ENCODE measurements at places on chromosomes 16 and 17. TPM values are rescaled to one million over a fixed set of nuclear protein-coding genes. Genes with fewer than 3 reads are reported as not detected.

DNA sequence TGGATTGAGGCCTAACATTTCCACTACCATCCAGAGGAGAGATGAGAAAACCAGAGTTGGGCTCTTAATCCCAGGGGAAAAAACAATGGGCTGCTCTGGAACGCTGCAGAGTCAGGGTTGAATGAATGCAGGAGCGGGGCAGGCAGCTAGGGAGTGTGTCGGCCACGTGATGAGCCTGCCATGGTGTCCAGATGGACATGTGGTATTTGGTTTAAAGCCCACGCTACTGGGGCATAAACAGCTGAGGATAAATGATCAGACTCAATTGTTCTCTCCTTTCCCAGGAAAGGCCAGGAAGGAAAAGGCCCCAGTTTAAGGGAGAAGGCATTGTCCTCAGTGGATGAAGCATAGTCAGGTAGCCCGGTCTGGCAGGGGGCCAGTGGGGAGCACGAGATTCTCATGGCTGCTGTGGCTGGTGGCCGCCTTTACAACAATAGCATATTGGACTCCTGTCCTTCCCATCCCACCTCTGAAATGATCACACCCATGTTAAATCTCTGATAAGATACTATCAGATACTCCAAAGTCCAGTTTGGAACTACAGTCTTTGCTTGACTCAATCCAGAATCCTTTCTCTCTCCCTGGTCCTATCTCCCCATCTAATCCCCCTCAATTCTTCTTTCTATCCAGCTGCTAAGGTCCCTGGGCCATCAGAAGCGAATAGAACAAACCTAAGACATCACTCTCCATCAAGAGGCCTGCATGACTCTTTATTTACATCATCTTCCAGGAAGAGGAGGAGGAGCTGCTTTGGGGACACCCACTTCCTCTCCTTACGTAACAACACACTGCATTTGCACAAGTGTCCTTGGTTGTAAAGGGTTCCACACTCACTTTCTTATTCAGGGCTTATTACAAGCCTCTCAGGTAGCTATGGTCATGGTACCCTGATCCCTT, 20.4 kb downstream of the CA4 start:
- DNase-seq, result no peak

GRCh38 chr16:78788276-78788675, 688.8 kb downstream of the WWOX start:
- no peak for DNase-seq

The STAT3 gene
- total RNA-seq, result 297 TPM

The FBXW10 gene
- 0.12 TPM for total RNA-seq

DNA sequence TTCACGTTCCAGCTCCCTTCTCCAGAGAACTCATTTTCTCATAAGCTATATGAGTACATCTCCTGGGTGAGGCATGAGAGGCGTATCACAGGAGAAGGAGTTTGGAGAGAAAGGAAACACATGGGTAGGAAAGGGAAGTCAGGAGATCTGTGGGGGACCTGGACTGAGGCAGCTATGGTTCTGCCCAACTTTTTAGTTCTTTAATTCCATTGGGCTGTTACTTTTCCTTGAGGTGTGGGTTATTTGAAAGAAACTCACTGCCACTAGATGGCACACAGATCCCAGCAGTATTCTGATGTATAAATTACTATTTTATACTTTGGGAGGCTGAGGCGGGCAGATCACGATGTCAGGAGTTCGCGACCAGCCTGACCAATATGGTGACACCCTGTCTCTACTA, 63.6 kb downstream of the NUP93 start:
- no peak for DNase-seq

The PIK3R5 gene
- 18.5 TPM for total RNA-seq

DNA sequence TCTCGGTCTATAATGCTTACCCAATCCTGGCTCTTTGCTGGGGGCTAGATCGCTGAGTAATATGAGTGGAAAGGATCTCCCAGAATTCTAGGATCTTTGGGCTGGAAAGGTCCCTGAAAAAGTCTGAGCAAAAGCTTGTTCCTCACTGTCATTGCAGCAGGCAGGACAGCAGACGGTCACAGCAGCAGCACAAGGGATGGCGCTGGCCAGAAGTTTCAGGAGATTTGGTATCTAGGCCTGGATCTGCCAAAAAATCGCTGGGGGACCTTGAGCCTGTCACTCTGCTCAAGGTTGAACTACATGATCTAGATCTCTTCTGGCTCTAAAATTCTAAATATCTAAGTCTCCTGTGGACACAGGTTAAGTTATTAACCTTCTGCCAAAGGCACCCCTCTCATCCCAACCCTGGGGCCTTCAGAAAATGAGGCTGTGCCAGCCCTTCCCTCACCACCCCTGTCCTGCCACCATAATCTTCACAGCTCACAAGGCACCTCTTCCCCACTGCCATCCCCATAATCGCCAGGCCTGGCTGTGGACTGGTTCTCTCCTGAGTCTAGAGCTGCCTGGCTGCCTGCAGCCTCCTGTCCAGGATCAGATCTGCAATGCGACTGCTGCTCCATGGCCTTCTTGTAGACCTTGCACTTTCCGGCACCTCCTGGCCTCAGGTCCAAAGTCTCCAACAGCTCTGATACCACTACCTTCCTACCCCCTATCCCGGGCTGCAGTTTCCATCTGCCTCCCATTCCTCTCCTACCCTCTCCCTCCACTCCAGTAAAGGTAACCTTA, 10.2 kb downstream of the MYO18A start:
- DNase-seq, result peak; percentile 61

The ABCA6 gene
- 200 TPM for total RNA-seq

The RBBP6 gene
- total RNA-seq, result 62.9 TPM

The TLCD1 gene
- total RNA-seq, result 0.90 TPM

- no peak for DNase-seq
These were observed 52.1 kb downstream of the SCNN1B start for GRCh38 chr16:23354246-23354645.

- no peak for DNase-seq
These were observed 15.7 kb upstream of the RNF43 start for GRCh38 chr17:58432806-58433573.

- no peak for DNase-seq
These were observed 215.9 kb downstream of the CPPED1 start for GRCh38 chr16:12587646-12588277.

DNA sequence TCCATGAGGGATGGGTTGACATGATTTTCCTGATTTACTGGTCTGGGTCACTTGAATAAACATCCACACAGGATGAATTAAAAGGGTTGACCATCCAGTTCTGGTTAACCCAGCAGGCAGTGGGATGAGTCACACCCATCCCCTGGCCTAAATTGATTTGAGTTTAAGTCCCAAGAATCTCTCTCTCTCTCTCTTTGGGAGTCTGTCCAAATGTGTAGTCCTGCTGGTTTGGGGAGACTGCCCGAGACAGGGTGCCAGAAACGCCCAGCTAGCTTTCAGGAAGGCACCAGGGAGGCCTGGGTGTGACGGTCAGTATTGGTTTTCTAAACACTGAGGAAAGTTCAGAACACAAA, 38.8 kb downstream of the SCPEP1 start:
- DNase-seq, result no peak

- peak; percentile 21 for DNase-seq
These were observed 460 bp downstream of the KRTAP4-3 start for GRCh38 chr17:41167561-41167960.

GRCh38 chr17:67652433-67652832, 65.3 kb upstream of the NOL11 start:
- DNase-seq, result no peak

The CD300A gene
- total RNA-seq, result 10.4 TPM

- DNase-seq, result no peak
These were observed 40.2 kb downstream of the SMG6 start for GRCh38 chr17:2263183-2264066.

The KRTAP2-1 gene
- not detected for total RNA-seq

GRCh38 chr17:7477392-7478275, 1.8 kb downstream of the ZBTB4 start:
- peak; percentile 83 for DNase-seq

The ZNF624 gene
- total RNA-seq, result 7.6 TPM

- DNase-seq, result no peak
These were observed 89.7 kb downstream of the WWOX start for GRCh38 chr16:78189121-78189520.

DNA sequence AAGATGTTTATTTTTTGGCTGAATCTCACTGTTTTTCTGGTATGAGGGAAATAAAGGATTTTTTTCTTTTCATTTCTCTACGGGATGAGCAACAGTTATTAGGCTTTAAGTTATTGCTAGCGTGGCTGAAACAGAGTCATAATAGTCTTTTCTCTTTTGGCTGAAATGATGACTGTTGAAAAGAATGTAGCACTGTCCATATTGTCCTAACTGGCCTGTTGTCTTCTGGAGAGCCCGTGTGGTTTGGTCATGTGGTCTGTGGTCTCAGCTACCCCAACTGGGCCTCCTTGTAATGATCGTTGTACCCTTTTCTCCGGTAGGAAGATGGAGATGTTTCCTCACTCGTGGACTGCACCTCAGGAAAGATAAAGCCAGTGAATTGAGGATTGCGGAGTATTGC, 36.6 kb downstream of the EPN2 start:
- no peak for DNase-seq

DNA sequence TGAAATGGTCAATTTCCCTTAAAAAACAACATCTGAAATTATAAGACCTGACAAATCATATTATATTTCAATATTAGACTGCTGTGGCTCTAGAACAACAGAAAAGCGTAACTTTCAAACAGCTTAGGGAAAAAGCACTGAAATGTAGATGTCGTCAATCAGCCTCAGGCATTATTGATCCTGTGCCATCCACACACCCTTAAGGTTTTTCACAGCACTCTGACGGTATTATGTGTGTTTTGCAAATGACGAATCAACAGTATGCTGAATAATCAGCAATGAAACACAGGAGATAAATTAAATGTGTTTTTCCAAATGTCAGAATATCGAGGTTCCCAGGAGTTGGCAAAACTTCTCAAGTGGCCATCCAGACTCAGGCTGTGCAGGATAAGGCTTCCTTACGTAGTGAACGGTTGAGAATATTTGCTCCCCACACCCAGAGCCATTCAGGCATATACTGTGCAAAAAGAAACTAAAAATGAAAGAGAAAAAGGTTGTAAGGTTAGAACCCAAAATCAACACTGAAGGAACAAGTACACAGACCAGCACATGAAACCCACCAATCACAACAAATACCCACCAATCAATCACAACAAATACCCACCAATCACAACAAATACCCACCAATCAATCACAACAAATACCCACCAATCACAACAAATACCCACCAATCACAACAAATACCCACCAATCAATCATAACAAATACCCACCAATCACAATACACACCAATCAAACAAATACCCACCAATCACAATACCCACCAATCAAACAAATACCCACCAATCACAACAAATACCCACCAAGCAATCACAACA, 7.7 kb upstream of the MBTPS1 start:
- no peak for DNase-seq

GRCh38 chr17:45784293-45784740, at the start of gene CRHR1:
CRHR1 (plus strand) TSS chr17:45784320; CDS start chr17:45784545, 225 bp downstream.
- no peak for DNase-seq
